ENCODE measurements at places on chromosomes 1 and 21.

- peaks cover 71% of the 10 kb centered on the region for H3K4me1 ChIP-seq
- H3K27ac ChIP-seq: peak overlapping the region; percentile 98
- peaks cover 17% of the 10 kb centered on the region for H3K36me3 ChIP-seq
- H3K4me3 ChIP-seq: peak overlapping the region; percentile 72
These were observed 749 bp upstream of the GLUL start for GRCh38 chr1:182392050-182393028.

- peaks cover 22% of the 10 kb centered on the region for H3K36me3 ChIP-seq
- no peak for DNase-seq
- no peak overlapping the region for H3K4me3 ChIP-seq
- no peaks in the 10 kb centered on the region for H3K27me3 ChIP-seq
- peaks cover 2% of the 10 kb centered on the region for H3K4me1 ChIP-seq
These were observed 63.0 kb downstream of the RABGAP1L start for GRCh38 chr1:174222166-174222949.

GRCh38 chr21:41931041-41931451 is 22.8 kb downstream of the C2CD2 start:
- H3K27ac ChIP-seq: peak overlapping the region; percentile 88
- peaks cover 63% of the 10 kb centered on the region for H3K4me1 ChIP-seq
- no peaks in the 10 kb centered on the region for H3K36me3 ChIP-seq
- no peak overlapping the region for H3K4me3 ChIP-seq
- no peaks in the 10 kb centered on the region for H3K27me3 ChIP-seq
- no peak for DNase-seq

DNA sequence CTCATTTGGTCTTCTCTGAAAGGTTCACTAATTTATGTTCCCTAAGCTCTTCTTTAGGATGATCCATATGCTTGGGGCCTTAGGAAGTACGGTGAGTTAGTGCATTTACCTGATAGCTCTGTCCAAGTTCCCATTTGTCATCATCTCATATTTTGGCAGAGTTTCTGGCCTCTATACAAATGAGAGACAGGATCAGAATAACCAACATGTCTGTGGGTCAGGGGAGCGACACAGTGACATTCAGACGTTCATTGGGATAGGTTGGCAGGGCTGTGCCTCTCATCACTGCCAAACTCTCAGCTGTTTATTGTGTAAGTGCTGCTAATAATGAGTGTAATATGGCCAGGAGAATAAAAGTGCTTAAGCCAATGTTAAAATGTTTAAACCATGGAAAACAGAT is 561.1 kb upstream of the ZRANB2 start:
- no peaks in the 10 kb centered on the region for H3K27me3 ChIP-seq
- H3K4me1 ChIP-seq: no peaks in the 10 kb centered on the region
- no peaks in the 10 kb centered on the region for H3K36me3 ChIP-seq

DNA sequence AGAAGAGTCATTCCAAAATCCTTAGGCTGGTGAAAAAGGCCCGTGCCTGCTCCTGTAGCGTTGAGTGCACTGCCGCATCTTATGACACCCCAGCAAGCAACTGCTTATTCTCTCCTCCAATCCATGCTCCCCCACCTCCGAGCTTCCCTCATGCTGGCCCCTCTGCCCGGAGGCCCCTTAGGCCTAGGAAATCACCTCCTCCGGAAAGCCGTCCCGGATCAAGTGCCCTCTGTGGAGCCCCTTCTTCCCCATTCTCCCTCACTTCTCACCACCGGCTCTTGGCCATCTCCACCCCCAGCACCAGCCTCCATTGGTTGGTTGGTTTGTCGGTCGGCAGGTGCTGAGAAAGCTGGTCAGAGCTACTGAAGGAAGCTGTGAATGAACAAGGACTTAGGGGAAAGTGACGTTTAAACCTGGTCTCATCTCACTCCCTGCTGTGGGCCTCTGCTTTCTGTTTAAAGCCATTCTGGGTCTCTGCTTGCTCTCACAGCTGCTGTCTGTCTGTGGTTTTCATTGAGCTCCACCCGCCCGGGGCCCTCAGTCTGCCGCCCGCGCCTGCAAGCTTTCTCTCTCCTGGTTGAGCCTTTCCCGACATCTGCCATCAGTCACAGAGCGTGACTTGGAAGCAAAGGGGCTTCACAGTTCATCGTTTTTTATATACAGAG is 122.2 kb downstream of the KCNN3 start:
- H3K27me3 ChIP-seq: no peaks in the 10 kb centered on the region
- H3K4me3 ChIP-seq: no peak overlapping the region
- H3K4me1 ChIP-seq: no peaks in the 10 kb centered on the region
- no peak for DNase-seq
- no peaks in the 10 kb centered on the region for H3K36me3 ChIP-seq

DNA sequence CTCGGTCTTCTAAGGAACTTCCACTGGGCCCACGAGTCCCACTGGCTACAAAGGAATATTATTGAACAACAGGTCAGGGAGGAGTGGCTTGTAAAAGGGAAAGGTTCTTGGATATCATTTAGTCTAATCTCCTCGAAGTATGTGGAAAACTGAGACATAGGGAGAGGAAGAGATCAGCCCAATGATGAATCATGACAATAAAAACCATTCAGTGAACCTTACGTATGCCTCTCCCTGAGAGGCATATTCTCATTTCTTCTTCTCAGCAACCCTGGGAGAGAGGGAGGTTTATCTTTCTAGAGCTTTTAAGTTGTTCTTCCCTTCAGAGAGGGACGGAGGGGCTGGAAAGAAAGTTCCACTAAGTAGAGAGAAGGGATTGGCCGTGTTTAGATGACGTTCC is 5.3 kb upstream of the MOB3C start:
- peaks cover 5% of the 10 kb centered on the region for H3K4me1 ChIP-seq
- H3K4me3 ChIP-seq: no peak overlapping the region
- DNase-seq: no peak
- H3K27ac ChIP-seq: no peak overlapping the region

GRCh38 chr1:114718661-114719423 is 2.3 kb upstream of the NRAS start:
- H3K27ac ChIP-seq: peak overlapping the region; percentile 59
- H3K4me1 ChIP-seq: peaks cover 8% of the 10 kb centered on the region
- DNase-seq: no peak
- peaks cover 40% of the 10 kb centered on the region for H3K36me3 ChIP-seq
- no peak overlapping the region for H3K4me3 ChIP-seq

- no peaks in the 10 kb centered on the region for H3K4me1 ChIP-seq
- H3K4me3 ChIP-seq: no peak overlapping the region
- H3K27me3 ChIP-seq: no peaks in the 10 kb centered on the region
These were observed 159.5 kb downstream of the SLC45A1 start for GRCh38 chr1:8477166-8477982.

DNA sequence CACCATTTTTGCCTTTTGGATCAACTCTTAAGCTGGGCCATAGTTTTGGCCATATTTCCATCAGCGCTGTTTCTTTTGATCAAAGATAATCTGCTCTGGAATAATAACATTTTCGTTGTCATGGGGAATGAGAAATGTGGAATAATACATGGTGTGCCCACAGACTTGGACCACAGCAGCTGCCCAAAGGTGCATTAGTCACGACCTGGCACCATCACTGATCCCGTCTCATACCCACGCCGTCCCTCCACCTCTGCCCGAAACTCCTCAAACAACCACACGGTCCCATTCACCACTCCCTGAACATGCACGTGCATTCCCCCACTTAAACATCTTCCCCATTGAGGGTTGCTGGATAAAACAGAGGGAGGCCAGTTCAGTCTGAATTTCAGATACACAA is 76.9 kb downstream of the SLC66A1 start:
- peaks cover 76% of the 10 kb centered on the region for H3K4me1 ChIP-seq
- no peaks in the 10 kb centered on the region for H3K27me3 ChIP-seq
- H3K36me3 ChIP-seq: peaks cover 10% of the 10 kb centered on the region
- H3K4me3 ChIP-seq: no peak overlapping the region
- no peak overlapping the region for H3K27ac ChIP-seq

DNA sequence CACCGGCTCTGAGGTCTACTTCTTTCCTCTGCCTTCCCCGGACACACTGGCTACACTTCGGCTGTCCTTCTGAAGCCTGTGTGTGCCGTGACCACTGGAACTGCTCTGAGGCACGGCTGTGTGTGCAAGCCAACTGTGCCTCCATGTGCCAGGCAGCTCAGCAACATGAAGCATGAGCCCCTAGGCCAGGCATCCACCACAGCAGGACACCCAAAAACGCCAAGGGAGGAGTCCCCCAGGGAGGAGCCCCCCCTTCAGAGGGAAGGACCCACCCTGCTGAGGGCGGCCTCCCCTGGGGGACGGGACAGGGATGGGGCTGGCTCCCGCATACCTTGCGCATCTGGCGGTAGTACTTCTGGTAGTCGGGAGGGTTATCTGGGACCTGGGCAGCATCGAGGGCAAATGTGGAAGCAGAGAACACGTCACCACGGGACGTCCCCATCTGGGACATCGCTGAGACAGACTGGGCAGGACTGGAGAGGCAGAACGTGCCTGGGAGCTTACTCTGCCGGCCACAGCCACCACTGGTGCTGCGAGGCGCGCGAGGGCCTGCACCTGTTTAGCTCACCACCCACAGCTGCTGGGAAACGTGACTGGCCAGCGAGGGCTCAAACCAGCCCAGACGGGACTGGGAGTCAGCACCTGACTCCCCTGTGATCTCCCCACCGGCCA is 20.5 kb downstream of the LSS start:
- no peaks in the 10 kb centered on the region for H3K4me1 ChIP-seq
- no peak overlapping the region for H3K27ac ChIP-seq
- DNase-seq: no peak
- no peaks in the 10 kb centered on the region for H3K27me3 ChIP-seq
- peaks cover 40% of the 10 kb centered on the region for H3K36me3 ChIP-seq

- H3K36me3 ChIP-seq: no peaks in the 10 kb centered on the region
- DNase-seq: no peak
- H3K27me3 ChIP-seq: peaks cover 8% of the 10 kb centered on the region
- H3K27ac ChIP-seq: no peak overlapping the region
These were observed 914 bp upstream of the ADGRB2 start for GRCh38 chr1:31765041-31765467.

DNA sequence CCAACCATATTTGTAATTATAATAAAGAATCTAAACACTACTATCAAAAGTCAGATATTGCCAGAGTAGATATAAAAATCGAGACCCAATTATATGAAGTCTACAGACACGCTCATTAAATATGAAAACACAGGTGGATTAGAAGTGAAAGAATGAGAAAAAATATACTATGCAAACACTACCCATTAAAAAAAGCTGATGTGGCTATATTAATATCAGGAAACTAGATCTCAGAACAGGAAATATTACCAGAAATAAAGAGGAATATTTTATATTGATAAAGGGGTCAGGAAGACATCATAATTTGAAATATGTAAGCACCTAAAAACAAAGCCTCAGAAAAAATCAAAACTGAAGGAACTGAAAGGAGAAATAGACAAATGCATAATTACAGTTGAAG is 88.3 kb downstream of the URB2 start:
- no peaks in the 10 kb centered on the region for H3K36me3 ChIP-seq
- no peaks in the 10 kb centered on the region for H3K4me1 ChIP-seq
- no peak overlapping the region for H3K4me3 ChIP-seq
- no peak for DNase-seq
- no peaks in the 10 kb centered on the region for H3K27me3 ChIP-seq

- DNase-seq: no peak
- H3K4me3 ChIP-seq: no peak overlapping the region
- no peaks in the 10 kb centered on the region for H3K4me1 ChIP-seq
- H3K27ac ChIP-seq: no peak overlapping the region
These were observed 45.9 kb downstream of the BTBD8 start for GRCh38 chr1:92126088-92126487.
